Activated naive CD4-positive, alpha-beta T cell (primary cell): ENCODE measurements at places on chromosomes 6 and 20.

DNA sequence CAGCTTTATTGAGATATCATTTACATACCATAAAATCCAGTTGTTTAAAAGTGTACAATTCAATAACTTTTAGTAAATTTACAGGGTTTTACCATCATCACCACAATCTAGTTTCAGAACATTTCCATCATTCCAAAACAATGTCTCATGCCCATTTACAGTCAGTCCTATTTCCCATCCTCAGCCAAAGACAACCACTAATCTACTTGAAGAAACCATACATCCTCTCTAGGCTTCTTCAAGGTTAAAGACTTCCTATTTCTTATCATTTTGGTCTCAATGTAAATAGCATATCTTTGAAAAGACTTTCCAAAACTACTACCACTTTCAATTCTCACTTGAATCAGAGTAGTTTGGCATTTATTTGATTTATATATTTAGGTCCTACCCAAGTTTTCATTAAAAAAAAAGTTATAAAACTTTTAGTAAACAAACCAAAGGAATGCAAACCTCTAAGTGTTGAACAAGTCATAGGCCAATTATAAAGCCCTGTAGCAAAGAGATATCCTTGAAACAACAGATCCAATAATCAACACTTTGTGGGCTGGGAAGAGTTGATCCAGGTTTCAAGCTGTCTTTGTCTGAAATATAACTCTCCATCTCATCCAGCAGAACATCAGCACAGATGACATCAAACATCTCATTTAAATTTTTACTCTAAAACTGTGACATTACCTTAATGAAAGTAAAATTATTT, 211.3 kb upstream of the RUNX2 start:
- no peak for DNase-seq

- no peak for DNase-seq
Measured at GRCh38 chr6:491233-491632, 99.7 kb downstream of the IRF4 start.

- DNase-seq: no peak
Measured at GRCh38 chr20:32560482-32560988, 24.6 kb downstream of the NOL4L start.

GRCh38 chr6:147395158-147395557, 113.3 kb upstream of the SAMD5 start:
- no peak for DNase-seq

DNA sequence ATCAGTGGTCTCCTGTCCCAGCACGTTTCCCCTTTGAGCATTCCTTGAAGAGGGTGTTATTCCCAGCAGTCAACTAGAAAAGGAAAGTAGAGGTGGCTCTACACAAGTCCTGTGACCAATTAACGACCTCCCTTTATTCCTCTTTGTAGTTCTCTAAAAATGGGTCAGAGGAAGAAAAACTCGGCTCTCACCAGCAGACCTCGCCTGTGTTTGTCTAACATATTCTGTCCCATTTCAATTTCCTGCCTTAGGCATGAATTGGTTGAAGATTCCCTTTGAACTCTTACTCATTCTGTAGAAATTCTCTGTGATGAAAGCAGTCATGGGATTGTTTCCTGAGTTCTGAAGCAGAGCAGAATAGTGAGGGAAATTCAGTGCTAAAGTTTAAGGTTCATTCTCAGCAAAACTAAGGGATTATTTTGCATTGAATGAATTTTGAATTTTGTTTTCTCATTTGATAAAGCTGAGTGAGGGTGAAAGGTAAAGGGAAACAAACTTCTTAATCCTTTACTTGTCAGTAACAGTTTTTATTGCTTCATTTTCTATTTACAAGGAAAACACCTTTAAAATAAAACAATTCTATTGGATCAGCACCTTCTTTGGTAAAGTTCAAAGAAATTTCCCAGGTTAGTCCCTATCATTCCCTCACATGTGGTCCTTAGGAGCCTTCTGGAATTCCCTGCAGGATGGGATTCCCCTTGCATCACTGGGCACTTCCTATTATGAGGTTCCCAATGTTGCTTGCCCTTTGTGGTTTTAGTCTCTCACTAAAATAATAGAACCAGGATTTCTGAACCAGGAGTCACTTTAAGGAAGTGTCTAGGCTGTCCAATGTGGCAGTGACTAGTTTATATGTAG, 105.8 kb downstream of the SLX4IP start:
- DNase-seq: no peak

GRCh38 chr6:5674141-5674540, 332.6 kb downstream of the NRN1 start:
- no peak for DNase-seq

- peak; percentile 7 for DNase-seq
Measured at GRCh38 chr20:38674092-38674764, 50.1 kb upstream of the SLC32A1 start.

DNA sequence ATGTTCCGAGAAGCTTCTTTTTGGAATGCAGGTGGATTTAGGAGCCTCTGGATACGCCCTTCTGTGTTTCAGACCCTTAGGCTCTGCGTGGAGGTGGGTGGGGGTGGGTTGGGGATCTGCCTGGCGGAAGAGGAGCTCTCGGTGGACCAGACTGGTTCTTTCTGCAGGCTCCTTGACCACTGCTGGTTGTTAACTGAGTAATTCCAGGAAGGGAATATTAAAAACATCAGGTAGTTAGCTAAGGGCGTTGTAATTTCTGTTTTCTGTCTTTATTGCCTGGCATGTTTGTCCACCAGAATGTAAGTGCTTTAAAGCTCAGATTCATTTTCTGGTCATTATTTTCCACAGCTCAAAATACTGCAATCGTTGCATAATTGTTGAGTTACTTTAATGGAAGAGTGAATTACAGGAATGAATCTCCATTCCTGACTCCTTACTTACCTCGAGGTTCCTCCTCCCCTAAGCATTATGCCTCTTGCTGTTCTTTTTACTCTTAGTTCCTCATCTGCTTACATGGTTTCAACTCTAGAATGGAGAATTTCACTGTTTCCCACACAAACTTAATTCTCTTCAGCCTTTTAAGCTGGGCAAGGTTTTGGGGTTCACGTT, 5.9 kb downstream of the CDYL start:
- DNase-seq: no peak

DNA sequence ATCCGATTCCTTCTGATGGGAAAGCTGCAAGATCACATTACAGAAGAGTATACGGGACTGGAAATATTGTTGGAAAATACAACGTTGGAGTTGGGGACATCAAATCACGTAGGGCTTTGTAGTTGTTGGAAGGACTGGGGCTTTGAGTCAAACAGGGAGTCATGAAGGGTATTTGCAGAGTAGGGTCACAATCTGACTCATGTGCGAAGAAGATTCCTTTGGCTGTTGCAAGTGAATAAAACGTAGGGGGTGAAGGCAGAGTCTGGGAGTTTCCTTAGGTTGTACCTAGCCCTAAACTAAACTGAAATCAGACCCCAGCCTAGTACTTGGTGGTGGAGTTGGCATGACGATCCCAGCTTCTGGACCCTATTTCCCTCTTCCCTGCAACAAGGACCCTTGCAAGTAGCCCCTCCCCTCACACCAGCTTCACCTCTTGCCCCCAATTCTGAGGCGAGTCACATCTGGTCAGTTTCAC, 32.3 kb downstream of the SNX5 start:
- no peak for DNase-seq

GRCh38 chr6:63940056-63940455, 304.5 kb downstream of the PHF3 start:
- DNase-seq: no peak

- no peak for DNase-seq
Measured at GRCh38 chr6:76124018-76124417, 51.6 kb upstream of the IMPG1 start.

DNA sequence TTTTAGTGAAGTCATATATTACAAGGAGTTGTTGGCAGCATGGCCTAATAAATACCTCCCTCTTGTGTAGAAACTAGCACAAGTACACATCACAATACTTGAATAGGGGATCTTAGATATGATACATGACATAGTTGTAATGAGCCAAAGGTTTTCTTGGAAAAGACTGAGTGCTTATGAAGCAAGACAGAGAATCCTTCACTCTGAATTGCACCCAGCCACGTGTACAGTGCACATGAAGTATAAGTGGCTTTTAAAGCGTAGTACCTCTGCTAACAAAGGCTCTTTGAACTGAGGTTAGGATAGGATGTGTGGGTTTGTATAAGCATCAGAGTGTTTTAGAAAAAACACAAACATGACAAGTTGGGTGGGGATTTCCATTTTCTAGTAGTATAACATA, 145.5 kb upstream of the STMND1 start:
- DNase-seq: no peak

DNA sequence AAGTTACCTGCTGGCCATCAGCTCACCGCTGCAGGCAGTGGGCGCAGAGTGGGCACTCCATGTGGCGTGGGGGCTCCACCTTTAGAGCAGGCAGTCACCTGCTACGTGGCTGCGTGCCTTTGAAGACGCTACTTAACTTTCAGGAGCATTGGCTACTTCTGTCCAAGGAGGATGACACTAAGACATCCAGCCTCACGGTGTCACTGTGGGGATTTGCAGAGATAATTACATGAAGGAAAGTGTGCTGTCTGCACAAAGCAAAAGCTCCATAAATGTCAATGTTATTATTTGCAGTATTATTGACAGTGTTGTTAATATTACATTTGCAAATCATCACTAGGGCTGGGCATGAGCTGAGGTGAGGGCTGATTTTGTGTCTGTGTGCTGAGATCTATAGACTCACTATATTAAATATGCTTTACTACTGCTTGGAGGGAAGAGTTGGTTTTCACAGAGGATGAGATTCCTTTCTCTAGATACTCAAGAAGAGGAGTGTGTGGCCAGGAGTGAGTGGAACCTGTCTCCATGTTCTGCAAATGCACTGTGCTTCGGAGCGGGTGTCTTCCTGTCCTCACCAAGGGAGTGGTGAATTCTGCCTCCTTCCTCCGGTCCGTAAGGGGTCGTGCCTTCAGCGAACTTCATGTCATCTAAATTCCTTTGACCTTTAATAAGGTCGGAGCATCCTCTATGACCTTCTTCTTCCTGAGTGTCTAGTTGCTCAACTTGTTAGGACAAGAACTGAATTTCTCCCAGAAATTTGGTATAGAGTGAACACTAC, 165.8 kb upstream of the SYNDIG1 start:
- DNase-seq: no peak

DNA sequence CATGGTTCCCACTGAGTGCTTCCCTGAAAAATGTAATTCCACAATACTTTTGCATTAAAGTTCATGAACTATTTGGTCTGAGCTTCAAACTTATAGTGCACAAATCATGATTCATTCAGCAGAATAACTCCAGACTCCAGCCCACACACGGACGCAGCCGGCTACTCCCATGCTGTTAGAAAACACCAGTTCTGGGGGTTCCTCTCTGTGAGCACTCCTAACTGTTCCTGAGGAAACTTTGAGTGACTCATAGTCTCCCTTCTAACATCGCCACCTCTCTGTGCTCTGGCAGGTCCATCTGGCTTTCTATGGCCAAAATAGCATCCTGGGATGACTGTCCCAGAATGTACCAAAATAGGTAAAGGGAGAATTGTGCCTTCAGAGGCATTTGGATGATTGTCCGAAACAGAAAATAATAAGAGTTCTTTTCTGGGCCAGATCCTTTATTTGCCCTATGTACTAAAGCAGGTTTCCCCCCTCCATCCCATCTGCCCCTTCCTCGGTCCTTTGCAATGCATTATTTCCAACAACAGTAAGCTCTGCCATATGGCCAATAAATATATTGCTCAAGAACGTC, 32.3 kb upstream of the LY86 start:
- DNase-seq: no peak

DNA sequence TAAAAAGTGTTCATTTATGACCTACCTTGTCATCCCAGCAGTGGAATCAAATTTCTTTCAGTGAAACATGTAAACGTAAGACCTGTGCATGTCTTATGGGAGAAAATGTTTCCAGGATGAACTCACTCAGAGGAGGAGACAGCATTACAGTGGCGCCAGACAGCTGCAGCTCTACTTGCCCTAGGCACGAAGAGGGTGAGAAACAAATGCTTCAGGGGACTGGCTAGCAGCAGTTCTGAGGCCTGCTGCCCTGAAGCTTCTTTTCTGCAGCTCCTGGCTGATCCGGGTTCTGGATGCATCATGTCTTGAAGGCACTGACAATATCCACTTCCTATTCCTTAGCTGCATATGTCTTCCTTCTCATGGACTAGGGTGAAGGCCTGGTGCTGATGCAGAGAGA, 120.2 kb downstream of the QRSL1 start:
- no peak for DNase-seq

GRCh38 chr6:159616456-159616855, 76.6 kb downstream of the SOD2 start:
- no peak for DNase-seq
